ENCODE measurements at places on chromosomes 11 and 22.

DNA sequence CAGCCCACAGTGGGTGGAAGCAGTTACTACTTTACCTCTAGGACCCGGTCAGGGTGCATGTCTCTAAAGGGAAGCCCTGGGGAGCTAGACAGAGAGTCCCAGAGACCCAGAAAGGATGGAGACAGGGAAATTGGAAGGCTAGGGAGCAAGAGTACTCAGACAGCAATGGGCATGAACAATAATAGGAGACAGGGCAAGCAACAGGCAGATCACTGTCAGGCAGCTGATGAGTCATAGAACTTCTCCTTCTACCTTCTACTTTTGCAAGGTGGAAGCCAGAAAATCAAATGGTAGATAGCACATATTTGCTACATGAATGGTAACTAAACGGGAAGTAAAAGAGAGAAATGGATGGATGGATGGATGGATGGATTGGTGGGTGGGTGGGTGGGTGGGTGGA is 19.6 kb downstream of the CD5 start:
- H3K27ac ChIP-seq = no peak overlapping the region
- H3K27me3 ChIP-seq = peaks cover 4% of the 10 kb centered on the region
- DNase-seq = no peak
- peaks cover 3% of the 10 kb centered on the region for H3K4me1 ChIP-seq
- no peaks in the 10 kb centered on the region for H3K36me3 ChIP-seq

DNA sequence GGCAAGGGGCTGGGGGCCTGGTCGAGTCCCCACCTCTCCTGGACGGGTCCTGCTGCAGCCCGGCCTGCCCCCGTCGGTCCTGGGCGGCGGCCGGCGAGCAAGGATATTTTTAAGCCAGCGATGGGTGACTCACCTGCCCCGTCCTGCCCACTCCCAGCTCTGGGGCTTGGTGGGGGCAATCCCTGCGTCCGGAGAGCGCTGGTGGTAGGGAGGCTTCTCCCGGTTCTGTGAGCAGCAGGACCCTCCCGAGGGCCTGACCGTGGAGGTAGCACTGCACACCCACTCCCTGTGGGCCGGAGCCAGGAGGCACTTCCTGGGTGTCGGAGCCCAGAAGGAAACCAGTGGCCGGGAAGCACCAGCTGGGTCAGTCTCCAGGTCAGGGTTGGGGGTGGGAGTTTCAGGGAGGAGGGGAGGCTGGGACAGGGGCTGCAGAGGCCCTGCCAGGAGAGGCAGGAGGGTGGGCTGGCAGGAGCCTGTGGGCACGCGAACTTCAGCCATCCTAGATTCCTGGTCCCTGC is 467 bp downstream of the EPS8L2 start:
- peak overlapping the region; percentile 83 for H3K4me3 ChIP-seq
- peak overlapping the region; percentile 68 for H3K27ac ChIP-seq

GRCh38 chr11:94786264-94787126 is 18.3 kb downstream of the AMOTL1 start:
- no peak overlapping the region for H3K4me3 ChIP-seq
- H3K36me3 ChIP-seq = peaks cover 18% of the 10 kb centered on the region
- no peak for DNase-seq
- H3K27me3 ChIP-seq = no peaks in the 10 kb centered on the region

DNA sequence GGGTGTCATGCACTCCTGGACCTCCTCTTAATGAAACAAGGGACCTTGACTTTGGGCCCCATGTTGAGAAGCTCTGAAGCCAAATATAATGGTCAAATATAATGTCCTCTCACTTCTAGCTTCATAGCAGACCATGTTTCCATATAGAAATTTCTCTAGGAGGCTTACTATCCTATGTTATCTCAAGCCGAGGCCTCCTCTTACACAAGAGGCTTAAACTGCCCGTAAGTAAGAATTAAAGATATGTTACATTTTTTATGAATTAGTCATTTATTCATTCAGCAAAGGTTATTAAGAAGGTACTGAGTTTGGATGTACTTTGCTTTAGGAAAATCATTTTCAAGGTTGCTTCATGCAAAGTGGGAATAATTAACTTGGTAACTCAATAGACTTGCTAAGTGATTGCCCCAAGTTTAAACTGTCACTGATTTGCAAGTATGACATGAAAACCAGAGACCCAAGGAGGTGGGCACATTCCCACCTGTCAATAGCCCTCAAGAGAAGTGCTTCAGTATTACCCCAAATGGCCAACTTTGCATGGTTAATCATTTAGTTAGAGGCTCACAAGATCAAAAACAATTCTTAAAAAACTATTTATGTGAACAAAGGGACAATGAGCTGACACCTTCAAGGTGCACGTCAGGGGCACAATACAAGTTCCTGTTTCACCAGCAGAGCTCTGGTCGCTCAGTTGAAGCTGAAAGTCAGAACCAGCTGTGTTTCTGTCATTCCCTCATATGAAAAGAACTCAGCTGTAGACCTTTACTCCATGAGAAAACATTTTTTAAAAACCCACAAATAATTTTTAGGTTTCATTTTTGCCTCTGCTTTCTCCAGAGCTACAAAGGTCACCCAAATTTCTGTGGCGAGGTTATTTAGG is 20.9 kb downstream of the BDNF start:
- H3K27me3 ChIP-seq = no peaks in the 10 kb centered on the region
- H3K4me3 ChIP-seq = no peak overlapping the region
- peaks cover 3% of the 10 kb centered on the region for H3K4me1 ChIP-seq
- no peaks in the 10 kb centered on the region for H3K36me3 ChIP-seq
- DNase-seq = no peak

- no peaks in the 10 kb centered on the region for H3K4me1 ChIP-seq
- no peak for DNase-seq
- no peak overlapping the region for H3K4me3 ChIP-seq
These were observed 123.8 kb downstream of the WT1 start for GRCh38 chr11:32311346-32312065.

DNA sequence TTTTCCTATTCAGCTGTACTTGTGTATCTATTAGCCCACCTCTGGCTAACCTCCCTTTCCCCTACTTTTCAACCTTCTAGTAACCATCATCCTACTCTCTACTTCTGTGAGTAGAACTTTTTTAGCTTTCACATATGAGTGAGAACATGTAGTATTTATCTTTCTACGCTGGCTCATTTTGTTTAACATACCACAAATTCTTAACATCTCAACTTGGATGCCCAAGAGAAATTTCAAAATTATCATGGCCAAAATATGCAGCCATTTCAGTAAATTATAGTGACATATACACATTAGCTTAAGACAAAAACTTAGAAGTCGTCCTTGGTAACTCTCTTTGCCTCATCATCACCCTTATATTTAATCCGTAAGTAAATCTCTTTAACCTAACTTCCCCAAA is 34.7 kb downstream of the LUZP2 start:
- DNase-seq = no peak
- no peak overlapping the region for H3K4me3 ChIP-seq
- H3K4me1 ChIP-seq = no peaks in the 10 kb centered on the region
- H3K27me3 ChIP-seq = no peaks in the 10 kb centered on the region
- H3K36me3 ChIP-seq = no peaks in the 10 kb centered on the region

- no peak for DNase-seq
- H3K36me3 ChIP-seq = no peaks in the 10 kb centered on the region
- no peak overlapping the region for H3K27ac ChIP-seq
- H3K4me3 ChIP-seq = no peak overlapping the region
These were observed 1.1 kb upstream of the GAB2 start for GRCh38 chr11:78418584-78419211.

- H3K27me3 ChIP-seq = no peaks in the 10 kb centered on the region
- no peaks in the 10 kb centered on the region for H3K36me3 ChIP-seq
- H3K4me1 ChIP-seq = no peaks in the 10 kb centered on the region
- H3K27ac ChIP-seq = no peak overlapping the region
- DNase-seq = peak; percentile 55
These were observed 34.0 kb upstream of the FBXO3 start for GRCh38 chr11:33808228-33808828.

DNA sequence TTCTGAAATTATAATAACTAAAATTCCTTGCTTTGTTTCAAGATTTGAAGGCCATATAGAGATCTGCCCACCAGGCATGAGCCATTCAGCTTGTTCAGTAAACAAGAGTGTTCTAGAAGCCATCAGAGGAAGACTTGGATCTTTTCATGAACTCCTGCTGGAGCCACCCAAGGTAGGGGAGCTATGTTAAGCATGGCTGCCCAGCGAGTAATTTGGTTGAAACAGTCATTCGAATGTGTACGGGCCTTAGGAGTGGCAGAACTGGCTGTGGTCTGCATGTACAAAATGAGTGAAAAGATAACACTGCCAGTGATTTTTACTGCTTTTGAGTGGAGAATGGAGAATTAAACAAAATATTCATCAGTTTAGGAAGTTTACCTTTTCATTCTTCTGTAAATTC is 103.7 kb downstream of the PPP6R3 start:
- H3K27me3 ChIP-seq = no peaks in the 10 kb centered on the region
- H3K4me3 ChIP-seq = no peak overlapping the region
- no peak overlapping the region for H3K27ac ChIP-seq
- no peak for DNase-seq
- peaks cover 15% of the 10 kb centered on the region for H3K36me3 ChIP-seq

DNA sequence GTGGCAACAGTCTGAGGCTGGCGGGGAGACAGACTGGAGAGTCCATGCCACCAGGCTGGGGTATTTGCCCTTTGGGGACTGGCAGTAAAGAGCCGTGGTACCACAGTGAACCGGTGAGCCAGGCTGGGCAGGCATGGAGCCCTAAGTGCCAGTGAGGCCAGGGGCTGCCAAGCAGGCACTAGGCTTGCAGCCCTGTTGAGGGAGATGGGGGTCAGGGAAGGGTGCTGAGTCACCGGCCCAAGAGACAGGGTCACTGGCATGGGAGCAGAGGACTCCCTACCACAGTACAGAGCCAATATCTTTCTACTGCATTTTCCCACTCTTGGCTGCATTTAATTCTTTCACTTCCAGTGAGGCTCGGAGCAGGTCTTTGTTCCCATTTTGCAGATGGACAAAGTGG is 30.7 kb upstream of the TEF start:
- no peak overlapping the region for H3K4me3 ChIP-seq
- DNase-seq = no peak
- H3K27me3 ChIP-seq = no peaks in the 10 kb centered on the region

- DNase-seq = no peak
- peaks cover 50% of the 10 kb centered on the region for H3K4me1 ChIP-seq
- no peak overlapping the region for H3K4me3 ChIP-seq
- peaks cover 10% of the 10 kb centered on the region for H3K36me3 ChIP-seq
- no peak overlapping the region for H3K27ac ChIP-seq
- H3K27me3 ChIP-seq = no peaks in the 10 kb centered on the region
These were observed 51.8 kb downstream of the MN1 start for GRCh38 chr22:27749597-27750225.

DNA sequence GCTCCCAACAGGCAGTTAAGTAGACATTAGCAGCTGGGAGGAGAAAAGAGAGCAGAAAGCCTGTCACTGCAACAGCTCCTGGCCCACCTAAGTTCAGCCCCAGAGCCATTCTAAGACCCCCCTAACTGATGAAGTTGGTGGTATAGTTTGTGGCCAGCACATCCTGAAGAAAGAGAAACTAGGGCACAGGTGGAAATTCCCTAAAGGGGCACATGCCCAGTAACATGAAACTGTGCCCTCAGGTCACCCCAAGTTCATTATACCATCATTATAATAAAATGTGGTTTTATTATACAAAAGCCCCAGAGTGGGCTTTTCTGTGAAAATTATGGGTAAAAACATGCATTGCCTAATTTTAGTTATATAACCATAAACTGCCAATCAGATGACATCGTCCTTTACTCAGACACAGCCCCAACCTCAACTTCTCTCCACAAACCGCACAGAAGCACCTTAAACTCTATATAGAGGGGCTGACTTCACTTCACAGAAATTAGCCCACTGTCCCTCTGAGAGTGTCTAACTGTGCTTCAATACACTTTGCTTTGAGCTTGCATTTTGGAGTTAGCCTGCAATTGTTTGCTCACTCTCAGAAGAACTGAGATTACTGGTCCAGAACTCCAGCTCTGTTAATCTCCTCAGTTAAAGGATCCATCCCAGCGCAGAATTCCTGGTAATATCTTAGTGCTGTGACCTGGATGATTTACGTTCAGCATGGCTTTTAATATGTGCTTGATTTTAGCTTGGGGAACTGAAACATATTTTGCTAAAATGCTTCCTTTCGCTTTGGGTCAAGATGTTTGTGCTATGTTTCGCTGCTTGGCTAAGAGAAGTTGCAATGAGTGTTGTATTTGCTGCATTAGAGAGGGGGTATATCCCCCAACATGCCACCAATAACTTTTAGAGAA is 1.8 kb upstream of the APOL3 start:
- H3K4me3 ChIP-seq = no peak overlapping the region
- H3K4me1 ChIP-seq = peaks cover 8% of the 10 kb centered on the region
- no peak for DNase-seq
- no peak overlapping the region for H3K27ac ChIP-seq

GRCh38 chr11:6095798-6096197 is 11.7 kb upstream of the OR56B4 start:
- no peak overlapping the region for H3K4me3 ChIP-seq
- H3K36me3 ChIP-seq = no peaks in the 10 kb centered on the region
- no peak for DNase-seq
- no peak overlapping the region for H3K27ac ChIP-seq
- H3K27me3 ChIP-seq = no peaks in the 10 kb centered on the region

DNA sequence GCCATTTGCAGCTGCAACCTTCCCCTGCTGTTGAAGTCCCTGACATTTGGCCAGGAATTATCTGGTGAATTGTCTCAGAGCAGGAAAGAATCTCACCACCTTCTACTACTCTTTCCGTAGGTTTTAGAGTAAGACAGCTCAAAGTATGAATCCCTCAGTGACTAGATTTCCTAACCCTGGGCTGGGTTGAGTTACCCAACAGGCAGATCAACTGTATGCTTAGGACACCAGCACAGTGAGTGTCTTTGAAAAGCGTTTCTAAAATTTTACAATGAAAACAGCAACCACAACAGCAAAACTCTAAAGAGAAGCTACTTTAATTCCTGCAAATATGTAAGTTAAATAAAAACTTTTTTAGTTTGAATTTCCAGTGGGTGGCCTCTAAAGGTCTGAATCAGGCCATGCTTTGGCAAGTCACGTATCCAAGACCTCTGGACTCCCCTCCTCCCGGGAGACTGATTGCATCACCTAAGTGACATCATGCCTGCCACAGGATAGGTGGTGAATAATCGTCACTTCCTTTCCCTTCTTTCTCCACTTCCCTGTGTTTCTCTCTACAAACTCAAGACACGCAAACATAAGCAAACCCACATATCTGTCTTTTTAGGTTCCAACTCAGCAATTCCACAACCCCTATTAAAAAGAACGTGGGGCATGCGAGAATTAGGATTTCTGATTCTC is 7.8 kb downstream of the OR8B12 start:
- no peak overlapping the region for H3K4me3 ChIP-seq
- no peaks in the 10 kb centered on the region for H3K36me3 ChIP-seq
- no peaks in the 10 kb centered on the region for H3K27me3 ChIP-seq
